ENCODE measurements at places on chromosomes 12 and 14. TPM values are rescaled to one million over a fixed set of nuclear protein-coding genes. Genes with fewer than 3 reads are reported as not detected.
A peak's percentile ranks its signal among the peaks of the same experiment; 100 is the strongest.

MYO1H gene
- not detected for total RNA-seq

TSPAN9 gene
- total RNA-seq, result 32.2 TPM

ASCL1 gene
- total RNA-seq, result not detected

DNA sequence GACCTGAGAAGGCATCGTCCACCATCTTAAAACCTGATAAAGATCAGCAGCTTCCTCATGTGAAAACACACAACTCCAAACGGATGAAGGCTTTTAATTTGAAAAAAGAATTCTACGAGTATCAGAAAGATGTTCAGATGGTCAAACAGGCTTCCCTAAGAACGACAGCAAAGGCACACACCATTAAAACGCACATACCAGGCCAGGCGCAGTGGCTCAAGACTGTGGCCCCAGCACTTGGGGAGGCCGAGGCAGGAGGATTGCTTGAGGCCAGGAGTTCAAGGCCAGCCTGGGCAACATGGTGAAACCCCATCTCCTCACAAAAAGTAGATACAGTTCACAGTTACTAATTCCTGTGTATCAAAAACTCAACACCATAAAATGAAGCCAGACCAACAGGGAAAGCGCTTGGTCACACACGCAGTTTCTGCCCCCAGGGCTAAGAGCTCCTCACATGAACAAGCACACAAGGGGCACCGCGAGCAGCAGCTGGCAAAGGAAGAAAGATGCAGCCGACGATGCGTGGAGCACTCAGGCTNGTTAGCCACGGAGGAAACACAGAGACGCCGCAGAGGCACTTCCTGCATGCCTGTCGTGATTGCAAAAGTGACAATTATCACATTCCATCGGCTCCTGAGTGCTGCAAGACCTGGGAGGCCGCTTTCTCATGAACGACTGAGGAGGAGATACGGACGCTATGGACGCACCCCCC is 78.0 kb downstream of the NOC4L start:
- no peak for DNase-seq

DNA sequence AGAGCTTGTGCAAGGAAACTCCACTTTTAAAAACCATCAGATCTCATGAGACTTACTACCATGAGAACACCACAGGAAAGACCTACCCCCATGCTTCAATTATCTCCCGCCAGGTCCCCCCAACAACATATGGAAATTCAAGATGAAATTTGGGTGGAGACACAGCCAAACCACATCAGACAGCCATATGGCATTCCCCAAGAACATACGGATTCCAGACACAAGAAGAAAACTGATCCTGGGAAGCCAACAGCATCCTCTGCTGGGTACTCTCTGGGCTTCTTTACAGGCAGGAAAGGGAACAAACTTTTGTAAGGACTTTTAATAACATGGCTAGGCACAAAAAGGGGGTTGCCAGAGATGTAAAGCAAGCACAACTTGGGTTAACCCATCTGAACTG is 127.2 kb downstream of the TMEM132C start:
- no peak for DNase-seq

GRCh38 chr12:3667485-3667884 is 85.4 kb downstream of the CRACR2A start:
- no peak for DNase-seq

- DNase-seq, result no peak
These were observed 143.0 kb downstream of the RASSF9 start for GRCh38 chr12:85693093-85693665.

- DNase-seq, result no peak
These were observed 185.5 kb upstream of the ATP2B1 start for GRCh38 chr12:89893972-89894706.

DNA sequence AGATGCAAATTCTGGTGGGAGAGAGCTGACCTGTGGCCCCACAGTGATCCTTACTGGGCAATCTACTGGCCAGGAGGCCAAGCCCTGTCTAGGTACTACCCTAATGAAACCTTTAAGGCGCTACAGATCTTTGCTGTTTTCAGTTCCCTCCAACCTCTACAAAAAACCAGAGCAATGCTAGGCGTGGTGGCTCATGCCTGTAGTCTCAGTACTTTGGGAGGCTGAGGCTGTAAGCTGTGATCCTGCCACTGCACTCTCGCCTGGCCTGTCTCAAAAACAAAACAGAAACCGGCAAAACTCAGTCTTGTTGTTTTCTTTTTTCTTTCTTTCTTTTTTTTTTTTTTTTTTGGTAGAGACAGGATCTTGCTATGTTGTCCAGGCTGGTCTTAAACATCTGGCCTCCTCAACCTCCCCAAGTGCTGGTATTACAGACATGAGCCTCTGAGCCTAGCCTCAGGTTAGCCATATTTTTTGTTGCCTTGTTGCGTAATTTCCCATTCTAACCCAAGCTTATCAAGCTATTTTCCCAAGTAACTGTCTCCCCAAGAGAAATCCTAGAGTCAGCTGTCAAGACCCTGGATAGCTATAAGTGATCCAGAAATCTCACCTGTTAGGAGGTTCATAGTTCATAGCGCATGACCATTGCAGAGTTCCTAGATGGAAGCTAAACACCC is 2.8 kb downstream of the ETFBKMT start:
- DNase-seq, result no peak

GRCh38 chr12:110606253-110606611 is 7.7 kb upstream of the TCTN1 start:
- DNase-seq, result no peak

- DNase-seq, result no peak
These were observed 6.8 kb downstream of the EMP1 start for GRCh38 chr12:13203034-13203922.

DNA sequence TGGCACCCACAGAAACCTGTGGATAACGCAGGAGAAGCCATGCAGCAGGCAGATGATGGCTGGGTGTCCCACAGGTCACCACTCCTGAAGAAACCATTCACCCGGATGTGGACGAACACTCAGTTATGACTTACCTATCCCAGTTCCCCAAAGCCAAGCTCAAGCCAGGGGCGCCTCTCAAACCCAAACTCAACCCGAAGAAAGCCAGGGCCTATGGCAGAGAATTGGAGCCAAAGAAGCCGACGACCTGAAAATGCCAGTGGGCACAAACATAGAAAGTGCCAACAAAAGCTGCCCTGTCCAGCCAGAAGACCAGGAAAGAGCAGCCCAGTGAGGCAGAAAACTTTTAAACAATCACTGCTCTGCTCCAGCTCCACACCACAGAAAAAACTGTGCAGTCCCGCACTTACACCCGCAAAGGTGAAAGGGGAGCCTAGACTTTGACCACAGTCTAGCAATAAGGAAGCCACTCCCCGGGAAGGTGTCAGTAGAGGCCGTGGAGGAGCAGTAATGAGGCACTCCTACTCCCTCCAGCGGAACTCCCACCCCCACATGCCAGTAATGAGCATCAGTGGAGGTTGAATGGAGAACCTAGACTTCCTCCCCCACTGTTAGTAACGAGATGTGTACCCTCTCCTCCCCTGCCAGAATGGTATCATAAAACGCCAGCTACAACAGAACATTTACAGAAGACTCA is 6.0 kb upstream of the ACVRL1 start:
- DNase-seq, result no peak

DNA sequence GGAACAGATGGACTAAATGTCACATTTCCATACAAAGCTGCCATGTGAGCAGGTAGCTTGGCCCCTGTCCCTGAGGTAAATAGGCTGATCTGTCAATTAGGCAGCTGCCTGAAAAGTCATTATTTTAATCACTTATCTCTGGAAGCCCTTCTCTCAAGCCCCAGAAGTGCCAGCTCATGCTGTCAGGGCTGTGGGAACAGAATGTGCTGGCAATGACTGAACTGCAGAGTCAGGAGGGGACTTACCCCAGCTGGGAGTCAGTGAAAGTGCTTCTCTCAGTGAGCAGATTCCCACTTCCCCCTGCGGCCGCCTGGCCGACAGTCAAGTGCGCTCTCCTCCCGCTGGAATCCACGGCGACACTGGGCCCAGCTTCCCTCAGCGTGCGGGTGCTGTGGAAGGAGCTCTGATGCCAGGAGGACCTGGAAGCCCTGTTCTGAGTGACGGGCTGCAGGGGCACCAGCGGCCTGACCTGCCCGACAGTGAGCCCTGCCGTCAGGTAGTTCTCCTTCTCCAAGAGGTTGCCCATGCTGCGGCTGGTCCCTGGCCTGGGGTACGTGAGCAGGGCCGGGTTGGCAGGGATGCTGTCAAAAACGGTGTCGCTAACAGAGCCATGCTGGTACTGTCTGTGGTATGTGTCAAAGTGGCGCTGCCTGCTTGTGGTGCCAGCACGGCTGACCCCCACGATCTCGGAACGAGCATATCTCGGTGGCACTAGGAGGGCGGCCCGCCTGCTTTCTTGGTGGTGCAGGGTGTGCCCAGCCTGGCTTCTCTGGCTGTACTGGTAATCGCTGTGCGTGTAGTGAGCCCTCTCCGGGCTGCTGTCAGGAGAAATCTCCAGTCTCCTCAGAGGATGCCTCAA is 18.7 kb downstream of the PKP2 start:
- no peak for DNase-seq

- DNase-seq, result no peak
These were observed 278.2 kb downstream of the FOXN3 start for GRCh38 chr14:89138846-89139245.

GRCh38 chr12:4140581-4141301 is 132.8 kb upstream of the CCND2 start:
- no peak for DNase-seq

GRCh38 chr14:97626088-97626487 is 828.9 kb downstream of the VRK1 start:
- no peak for DNase-seq

DNA sequence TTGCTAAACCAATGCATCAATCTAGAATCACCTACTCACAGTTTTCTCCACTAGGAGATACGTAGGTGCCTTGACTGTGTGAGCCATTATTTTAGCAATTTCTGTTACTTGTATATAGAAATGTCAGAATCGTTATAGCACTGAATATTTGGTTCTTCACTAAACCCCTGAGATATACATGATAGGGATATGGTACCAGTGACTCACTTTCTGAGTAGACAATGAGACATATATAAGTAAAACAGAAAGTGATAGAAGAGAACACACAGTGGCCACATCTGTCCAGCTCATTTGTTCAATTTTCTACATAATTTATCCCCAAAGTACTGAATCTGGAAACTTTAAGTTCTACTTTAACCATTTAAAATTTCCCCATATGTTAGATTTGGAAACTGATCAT is 1505.5 kb upstream of the TMEM132C start:
- no peak for DNase-seq

DNA sequence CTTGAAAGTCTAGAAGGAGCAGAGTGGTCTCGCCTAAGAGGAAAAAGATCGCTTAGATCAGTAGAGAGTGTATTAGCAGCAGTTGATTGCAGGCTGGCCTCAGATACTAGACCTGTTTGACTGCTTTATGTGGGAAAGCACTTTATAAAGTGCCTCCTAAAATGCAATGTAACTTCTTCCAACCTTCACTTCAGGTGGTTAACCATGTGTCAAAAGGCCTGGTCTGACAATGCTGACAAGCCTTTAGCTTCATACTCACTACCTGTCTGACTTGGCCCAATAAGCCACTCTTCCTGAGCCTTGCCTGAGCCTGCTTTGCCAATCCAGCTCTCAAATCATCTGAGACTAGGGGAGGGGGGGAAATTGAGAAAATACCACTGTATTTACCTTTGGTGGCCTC is 14.6 kb downstream of the MGAT4C start:
- DNase-seq, result no peak

DNA sequence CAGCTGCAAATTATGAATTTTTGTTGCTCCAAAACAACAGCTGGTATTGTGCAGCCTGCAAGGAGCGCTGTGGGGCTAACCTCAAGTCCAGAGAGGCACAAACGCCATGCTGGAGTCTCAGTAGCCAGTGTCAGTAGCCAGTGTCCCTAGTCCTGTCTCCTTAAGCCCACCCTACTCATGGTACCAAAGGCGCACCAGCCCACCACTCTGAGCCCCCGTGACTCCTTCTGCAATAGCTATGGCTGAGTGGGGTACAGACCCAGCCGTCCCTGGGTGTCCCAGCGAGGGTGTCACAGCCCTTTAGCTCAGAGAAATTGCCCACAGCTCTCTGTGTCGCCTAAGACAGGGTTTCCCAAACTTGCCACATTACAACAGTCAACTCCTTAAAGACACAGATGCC is 65.2 kb downstream of the ARL6IP4 start:
- no peak for DNase-seq

GRCh38 chr14:92470215-92470614 is 43.4 kb upstream of the RIN3 start:
- DNase-seq, result no peak

- DNase-seq, result no peak
These were observed 11.8 kb upstream of the KSR2 start for GRCh38 chr12:117980616-117981015.

GRCh38 chr12:112664569-112664968 is 127.0 kb upstream of the RPH3A start:
- DNase-seq, result no peak

GRCh38 chr14:66231820-66232219 is 254.4 kb upstream of the CCDC196 start:
- peak; percentile 37 for DNase-seq

DNA sequence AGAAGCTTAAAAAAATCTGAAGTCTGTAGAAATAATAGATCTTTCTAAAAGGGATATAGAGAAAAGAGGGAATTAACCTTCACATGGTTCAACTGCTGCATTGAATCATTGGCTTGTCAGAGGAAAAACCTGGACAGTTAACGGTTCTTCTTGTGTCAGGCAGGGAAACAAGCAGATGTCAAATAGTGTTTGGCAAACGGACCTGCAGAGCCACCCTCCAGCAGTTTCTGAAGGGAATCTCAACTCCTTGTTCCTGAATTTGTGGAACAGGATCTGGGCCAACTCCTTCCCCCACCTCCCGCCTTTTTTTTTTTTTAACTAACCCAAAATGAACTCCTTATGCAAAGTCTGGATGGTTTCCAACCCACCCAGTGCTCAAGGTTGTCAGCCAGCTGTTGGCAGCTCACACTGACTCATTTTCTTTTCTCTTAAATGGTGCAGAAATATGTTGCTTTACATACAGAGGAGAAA is 187.3 kb downstream of the CAND1 start:
- no peak for DNase-seq

GRCh38 chr12:30219047-30219446 is 435.3 kb upstream of the TMTC1 start:
- no peak for DNase-seq

GRCh38 chr12:132631666-132632065 is 13.1 kb downstream of the P2RX2 start:
- no peak for DNase-seq

- DNase-seq, result no peak
These were observed 425.8 kb upstream of the FOXG1 start for GRCh38 chr14:28340816-28341215.

All from vagina (tissue), 2 donors.